ACHN (cell line): ENCODE measurements at places on chromosomes 12 and 14.

GRCh38 chr14:70947739-70948138 lies 40.5 kb downstream of the PCNX1 start:
- DNase-seq, result no peak

- DNase-seq, result no peak
Observed at GRCh38 chr14:104782808-104783139, 12.8 kb downstream of the AKT1 start.

- no peak for DNase-seq
Observed at GRCh38 chr14:53915364-53916014, 41.1 kb downstream of the BMP4 start.

DNA sequence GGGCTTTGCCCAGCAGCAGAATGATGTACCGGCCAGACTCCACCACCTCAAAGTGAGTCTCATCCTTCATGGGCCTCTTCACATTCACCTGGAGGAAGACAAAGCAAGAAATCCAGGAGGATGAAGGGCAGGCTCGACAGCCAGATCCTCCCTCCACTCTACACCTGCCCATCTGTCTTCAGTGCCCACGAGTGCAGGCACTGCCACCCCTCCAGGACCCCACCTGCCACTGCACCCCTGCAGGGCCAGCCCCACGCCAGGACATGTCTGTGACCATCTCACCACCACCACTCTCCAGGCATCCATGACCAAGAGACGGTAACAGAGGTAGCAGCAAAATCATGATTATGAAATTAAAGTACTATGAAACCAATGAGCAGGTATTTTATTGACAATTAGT lies 84.3 kb upstream of the ANO2 start:
- no peak for DNase-seq

DNA sequence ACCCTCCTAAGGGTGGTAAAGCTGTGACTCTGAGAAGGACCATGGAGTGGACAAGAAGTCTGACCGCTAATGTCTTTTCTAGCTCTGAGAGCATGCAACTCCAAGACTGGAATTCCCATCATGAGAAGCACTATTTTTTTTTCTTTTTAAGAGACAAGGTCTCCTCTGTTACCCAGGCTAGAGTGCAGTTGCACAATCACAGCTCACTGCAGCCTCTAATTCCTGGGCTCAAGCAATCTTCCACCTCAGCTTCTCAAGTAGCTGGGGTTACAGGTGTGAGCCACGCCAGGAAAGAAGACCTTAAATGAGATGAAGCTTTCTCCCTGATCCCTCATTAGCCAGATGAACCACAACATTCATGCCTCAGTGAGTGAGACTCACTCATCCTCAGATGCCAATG lies 19.2 kb downstream of the VDR start:
- DNase-seq, result no peak

DNA sequence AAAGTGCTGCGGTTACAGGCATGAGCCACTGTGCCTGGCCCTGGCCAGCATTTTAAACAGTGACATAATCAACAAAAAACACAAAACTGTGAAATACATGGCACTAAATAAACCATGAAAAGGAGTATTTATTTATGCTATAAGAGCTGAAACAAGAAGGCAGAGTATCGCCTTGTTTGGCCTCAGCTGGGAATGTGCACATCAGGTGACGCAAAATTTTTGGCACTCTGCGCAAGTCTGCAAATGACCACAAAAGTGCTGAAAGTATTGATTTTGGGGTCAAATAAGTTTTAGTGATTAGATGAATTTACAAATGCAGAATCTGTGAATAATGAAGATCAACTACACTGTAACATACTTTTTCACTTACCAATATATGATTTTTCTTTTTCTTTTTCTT lies 36.6 kb upstream of the NFKBIA start:
- no peak for DNase-seq

- peak; percentile 67 for DNase-seq
Observed at GRCh38 chr14:52922656-52923055, 28.2 kb downstream of the FERMT2 start.
